ENCODE measurements at places on chromosomes 1 and 21.

DNA sequence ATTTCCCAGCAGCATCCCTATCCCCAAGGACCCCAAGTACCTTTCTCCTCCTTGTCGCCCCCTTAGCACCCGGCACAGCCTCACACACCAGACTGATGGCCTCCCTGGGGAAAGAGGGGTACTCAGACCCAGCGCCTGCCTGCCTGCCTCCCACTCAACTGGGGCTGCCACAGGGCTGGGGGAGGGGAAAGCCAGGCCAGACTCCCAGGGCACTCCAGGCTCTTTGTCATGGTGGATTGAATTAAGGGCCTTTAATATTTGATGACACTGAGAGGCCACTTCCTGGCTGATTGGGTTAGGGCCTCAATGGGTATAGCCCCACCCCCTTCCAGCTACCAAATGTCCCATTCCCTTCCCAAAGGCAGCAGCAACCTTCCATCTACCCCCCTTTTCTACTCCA, 1.8 kb downstream of the SHC1 start:
- no peak for DNase-seq

DNA sequence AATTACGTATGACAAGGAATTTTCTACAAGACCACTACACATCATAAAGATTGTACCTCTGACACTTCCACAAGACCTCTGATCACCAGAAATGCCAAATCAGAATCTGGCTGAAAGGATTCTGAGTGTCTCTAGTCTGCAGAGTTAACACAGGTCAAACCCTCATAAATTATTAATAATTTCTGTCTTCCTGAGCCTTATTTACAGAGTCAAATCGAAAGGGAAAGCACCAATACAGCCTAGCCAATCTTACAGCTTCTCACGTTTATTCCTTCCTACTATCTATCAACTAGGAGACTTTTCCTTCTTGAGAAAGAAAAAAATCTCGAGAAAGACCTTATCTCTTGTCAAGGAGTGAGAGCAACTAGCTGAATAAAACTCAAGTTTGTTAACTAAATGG, 2151.6 kb downstream of the MRPL39 start:
- no peak for DNase-seq

DNA sequence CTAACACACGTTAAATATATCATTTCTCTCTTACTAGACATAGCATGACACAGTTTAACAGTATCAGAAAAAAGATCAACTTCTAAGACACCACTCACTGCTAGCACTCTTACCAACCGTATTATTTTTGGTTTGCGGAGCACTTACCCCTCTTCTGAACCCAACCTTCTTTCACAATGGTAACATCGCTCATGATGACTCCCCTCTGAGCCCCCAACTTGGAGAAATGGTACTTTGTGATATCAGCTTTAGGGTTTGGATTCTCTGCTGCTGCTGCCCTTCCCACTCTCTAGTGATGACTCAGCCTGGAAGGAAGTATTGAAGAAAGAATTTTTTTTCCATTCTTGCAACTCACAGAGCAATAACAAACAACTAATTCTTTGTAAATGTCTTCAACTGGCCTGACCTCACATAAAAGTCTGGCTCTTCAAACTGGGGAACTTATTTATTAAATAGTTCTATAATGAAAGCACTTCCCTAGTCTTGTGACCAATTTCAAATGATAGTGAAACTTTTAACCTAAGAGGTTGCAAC, 7.0 kb downstream of the AKT3 start:
- DNase-seq, result no peak

DNA sequence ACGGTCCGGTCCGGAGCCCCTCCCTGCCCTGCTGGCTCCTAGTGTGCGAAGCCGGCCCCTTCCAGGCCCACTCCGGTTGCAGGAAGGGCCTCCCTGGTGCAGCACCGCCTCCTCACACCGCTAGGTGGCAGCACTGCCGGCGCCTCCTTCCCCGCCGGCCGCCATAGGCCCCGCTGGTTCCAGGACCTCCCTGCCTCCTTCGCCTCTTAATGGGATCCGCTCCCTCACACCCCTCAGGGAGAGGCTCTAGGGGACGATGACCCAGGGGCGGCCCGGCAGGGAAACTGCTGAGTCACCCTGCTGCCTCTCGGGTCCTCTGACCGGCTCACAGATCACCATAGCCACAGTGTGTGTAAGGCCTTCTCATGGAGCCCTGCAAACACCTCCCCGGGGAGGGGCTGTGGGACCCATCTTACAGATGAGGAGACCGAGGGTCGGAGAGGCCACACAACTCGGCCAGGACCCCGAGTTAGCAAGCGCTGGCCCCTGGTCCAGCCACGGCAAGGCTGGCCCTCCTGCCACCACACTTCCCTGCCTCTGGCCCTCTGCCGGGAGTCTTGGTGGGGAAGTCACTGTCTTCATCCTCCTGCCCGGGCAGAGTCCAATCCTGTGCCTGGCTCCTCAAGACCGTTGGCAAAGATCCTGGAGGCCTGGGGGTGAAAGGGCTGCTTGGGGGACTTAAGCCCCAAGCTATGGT, 1.6 kb upstream of the AJAP1 start:
- DNase-seq, result peak; percentile 74

DNA sequence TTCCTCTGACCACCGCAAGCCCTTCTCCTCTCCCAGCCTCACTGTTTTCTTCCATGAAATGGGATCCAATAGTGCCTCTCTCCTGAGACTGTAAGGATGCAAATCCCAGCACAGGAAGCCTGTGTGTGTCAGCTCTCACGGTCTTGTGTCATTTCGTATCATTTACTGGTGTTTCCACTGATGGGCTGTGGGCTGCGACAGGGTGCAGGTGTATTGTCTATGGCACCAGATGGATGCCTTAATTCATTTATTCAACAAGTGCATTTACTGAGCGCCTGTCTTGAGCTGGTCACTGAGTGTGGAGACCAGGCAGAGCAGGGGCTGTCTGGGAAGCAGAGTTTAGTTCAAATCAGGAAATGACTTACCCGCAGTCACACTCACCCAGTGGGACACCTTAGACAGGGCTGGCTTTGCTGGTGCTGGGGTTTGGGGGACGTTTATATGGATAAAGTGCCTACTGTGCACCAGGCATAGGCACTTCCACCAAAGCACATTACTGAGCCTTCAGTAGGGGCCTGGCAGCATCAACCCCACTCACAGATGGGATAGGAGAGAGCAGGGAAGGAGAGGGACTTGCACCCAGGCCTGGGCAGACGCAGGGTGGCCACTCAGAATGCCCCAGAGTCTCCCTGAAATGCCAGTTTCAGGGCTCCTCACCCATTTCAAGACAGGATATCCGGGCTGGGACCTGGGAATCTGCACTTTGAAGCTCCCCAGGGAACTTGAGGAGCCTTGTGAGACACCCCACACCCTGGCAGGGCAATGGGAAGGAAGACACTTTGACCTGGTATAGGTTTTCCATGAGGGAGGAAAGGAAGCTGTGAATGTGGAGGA, 398.9 kb downstream of the MATN1 start:
- no peak for DNase-seq

- DNase-seq, result no peak
Measured at GRCh38 chr1:204726478-204726877, 40.9 kb upstream of the LRRN2 start.

GRCh38 chr1:11550664-11551283, 71.8 kb downstream of the DISP3 start:
- DNase-seq, result peak; percentile 83

GRCh38 chr1:243291292-243291691, 35.5 kb downstream of the SDCCAG8 start:
- no peak for DNase-seq

- no peak for DNase-seq
Measured at GRCh38 chr1:176029609-176030008, 177.5 kb downstream of the COP1 start.

GRCh38 chr1:115722221-115722620, 46.3 kb downstream of the CASQ2 start:
- DNase-seq, result no peak

DNA sequence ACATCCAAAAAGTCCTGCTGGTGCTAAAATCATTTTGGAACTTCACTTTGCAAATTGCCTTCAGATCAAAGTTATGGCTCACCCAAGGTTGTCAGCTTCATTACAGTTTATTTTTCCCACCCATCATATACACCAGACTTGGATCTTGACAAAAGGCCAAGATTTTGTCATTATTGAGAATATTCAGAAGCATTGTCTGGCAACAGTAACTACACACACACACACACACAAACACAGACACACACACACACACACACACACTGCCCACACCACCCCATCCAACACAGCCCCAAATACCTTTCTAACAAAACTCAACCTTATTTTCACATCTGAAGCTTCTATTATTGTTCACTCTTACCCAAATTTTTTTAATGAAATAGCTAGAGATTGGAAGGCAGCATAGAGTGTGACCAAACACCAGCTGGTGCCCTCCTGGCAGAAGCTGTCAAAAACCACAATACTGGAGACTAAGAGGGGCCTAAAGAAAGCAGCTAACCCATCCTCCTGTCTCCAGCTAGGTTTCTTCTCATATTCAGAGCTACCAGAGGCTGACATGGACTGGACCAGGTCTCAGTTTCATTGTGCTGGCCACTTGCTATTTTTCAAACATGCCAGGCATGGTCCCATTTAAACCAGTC, 139.1 kb upstream of the ZC3H11B start:
- no peak for DNase-seq

- no peak for DNase-seq
Measured at GRCh38 chr1:33965086-33965485, 101.2 kb downstream of the HMGB4 start.

DNA sequence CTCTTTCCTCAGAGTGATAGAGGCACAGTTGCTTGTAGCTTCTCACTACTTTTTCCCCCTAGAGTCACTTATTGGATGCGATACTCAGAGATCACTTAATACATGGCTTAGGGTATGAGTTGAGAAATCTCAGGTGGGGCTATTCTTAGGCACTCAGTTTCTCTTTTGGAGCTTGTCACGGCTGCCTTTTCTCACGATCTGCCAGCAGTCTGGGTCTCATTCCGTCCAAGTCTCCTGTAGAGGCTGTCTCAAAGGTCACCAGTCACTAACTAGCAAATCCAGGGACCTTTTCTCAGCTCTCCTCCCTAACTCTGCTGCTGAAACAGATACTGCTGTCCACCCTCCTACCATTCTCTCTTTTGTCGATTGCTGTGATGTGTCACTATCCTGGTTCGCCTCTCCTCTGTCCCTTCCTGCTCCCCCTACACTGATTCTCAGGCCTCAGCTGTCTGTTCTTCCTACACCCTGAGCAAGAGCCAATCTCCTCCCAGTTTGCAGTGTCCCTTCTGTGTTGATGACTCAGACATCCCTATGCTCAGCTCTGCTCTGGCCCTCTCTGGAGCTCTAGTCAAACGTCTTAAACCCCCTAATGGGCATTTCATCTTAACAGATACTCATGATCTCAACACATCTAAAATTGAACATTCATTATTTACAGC, 12.4 kb downstream of the ATP1A2 start:
- DNase-seq, result no peak

DNA sequence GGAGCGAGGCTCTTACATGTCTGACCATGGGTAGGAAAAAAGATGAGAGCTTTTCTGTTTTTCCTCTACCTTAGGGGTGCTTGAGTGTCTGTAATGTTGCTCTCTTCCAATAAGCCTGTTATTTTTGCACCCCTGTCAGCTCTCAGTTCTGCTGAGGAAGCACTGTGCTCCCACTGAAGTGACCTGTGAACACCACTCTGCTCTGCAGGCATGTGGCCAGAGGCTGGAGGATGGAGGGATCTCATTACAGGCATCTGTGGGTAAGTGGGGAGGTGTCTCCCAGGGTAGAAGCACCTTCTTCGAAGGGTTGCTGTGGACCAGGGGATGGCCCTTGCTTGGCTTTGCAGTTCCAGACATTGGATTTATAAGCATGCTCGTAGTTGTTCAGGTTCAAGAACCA, 56.8 kb upstream of the RBM15 start:
- no peak for DNase-seq

DNA sequence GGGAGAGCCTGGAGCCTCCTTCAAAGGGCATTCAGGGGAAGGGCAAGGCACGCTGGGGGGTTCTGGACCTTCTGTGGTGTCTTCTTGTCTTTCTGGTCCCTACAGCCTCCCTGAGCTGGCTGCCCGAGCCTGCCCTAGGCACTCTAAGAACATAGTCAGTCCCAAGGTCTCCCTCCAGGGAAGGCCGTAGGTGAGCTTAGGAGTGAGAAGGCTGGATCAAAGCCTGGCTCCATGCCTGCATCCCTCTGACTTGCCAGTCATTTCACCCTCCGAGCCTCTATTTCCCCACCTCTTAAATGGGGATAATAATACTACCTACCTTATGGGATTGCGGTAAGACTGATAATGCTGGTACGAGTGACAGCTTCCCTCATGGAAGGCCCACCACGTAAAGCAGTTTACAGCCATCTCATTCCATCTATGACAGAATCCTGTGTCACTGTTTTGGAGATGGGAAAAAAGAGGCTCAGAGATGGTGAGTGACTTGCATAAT, 20.8 kb downstream of the PTPRF start:
- no peak for DNase-seq

DNA sequence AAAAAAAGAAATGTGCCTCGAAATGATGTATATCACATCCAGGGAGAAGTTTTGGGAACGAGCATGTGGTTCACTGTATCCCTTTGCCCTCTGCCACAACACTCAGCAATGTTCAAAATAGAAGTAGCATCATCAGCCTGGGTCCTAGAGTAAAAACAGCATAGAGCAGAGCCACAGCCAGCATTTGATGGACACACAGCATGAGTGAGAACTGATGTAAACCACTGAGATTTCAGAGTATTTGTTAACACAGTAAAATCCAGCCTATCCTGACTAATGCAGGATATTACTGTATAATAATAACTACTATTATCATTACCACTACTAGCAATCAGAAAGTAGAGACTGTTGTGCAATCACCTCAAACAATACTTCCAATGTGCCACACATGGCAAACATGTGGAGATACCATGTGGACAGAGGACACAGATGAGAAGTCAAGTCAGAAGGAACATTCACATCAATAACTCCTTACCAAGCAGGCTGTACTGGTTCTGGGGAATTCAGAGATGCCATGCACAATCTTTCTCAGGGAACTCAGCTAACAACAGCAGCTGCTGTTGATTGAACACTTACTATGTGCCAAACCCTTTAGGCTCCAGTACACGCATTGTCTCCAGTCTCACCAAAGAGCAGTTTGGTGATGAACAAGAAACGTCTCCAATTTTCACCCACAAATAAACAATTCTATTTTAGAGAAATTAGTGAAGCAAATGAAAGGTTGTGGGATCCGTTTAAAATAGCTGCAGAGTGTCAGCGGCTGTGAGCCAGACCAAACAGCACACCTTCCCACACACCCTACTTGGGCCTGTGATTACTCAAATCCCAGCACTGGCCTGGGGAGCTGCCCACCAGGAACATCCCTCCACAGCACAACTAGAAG, 16.6 kb upstream of the GFI1 start:
- DNase-seq, result no peak
